ENCODE measurements at places on chromosomes 11 and 22.

DNA sequence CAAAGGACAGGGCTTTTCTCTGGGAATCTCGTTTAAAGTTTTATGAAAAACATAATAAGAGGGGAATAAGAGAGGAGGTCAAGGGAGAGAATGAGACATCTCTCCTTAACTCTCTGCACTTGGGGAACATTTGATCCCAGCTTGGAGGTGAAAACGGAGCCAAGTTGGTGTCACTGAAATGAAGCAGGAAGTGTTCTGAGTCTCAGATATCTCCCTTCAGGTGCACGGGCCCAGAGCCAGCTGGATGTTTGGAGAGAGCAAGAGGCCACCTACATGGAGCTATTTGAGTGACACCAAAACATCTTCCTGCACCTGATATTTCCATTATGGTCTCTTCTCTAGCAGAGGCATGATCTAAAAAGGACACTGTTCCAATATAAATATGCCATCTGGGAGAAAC is 85.7 kb downstream of the BLID start:
- DNase-seq, result no peak

DNA sequence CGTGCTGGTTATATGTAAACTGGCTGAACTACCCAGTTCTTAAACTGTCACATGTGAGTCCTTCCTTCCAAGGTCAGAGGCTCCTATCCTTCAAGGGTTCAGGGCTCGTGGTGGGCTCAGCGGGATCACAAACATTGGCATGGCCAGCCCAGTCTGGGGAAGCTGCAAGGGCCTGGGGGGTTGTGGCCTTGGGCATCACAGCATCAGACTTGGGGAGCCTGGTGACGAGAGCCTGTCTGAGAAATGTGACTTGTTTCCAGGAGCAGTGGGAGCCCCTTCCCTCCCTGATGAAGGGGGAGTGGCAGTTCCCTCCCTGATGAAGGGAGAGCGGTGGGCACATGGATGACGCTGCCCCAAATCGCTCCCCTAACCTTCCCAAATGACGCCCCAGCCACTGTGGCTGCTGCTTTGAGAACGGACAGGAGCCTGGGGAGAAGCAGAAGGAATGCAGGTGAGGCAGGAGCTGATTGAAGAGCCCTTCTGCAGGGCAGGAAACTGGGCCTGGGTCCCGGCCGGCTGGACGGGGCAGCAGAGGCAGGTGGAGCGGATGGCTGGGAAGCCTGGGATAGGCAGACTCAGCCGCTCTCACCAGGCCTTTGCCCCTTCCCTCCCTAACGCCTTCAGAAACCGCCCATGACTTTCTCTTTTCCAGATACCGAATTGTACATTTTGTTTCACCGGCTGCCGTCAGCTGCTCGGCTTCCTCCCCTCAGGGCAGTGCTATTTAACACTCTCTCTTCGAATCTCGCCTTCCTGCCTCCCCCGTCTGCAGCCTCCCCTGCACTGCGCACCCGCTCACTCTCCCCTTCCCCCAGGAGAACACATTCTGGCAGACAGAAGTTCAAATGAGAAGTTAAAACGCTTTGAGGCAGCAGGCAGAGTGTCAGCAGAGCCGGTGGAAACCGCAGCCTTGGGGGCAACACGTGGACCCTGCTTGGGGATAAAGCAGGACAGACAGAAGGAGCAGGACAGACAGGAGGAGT is 1486.7 kb downstream of the BRD1 start:
- no peak for DNase-seq

DNA sequence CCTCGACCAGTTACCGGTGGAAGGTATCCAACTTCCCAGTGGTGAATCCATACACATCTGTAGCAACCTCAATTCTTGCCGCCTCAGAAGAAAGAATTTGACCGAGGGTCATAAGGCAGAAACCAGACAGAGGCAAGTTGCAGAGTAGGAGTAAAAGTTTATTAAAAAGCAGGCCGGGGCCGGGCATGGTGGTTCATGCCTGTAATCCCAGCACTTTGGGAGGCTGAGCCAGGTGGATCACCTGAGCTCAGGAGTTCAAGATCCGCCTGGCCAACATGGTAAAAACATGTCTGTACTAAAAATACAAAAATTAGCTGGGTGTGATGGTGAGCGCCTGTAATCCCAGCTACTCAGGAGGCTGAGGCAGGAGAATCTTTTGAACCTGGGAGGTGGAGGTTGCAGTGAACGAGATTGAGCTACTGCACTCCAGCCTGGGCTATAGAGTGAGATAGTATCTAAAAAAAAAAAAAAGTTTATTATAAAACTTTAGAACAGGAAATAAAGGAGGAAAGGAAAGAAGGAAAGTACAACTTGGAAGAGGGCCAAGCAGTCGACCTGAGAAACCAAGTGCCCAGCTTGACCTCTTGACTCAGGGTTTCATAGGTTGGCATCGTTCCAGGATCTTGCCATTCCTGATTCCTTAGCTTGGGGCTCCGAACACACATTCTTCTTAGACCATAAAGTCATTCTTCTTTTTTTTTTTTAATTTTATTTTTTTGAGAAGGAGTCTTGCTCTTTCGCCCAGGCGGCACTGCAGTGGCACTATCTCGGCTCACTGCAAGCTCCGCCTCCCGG is 27.8 kb downstream of the RGL4 start:
- no peak for DNase-seq

GRCh38 chr22:22863001-22863400 is 24.6 kb upstream of the IGLL5 start:
- no peak for DNase-seq

DNA sequence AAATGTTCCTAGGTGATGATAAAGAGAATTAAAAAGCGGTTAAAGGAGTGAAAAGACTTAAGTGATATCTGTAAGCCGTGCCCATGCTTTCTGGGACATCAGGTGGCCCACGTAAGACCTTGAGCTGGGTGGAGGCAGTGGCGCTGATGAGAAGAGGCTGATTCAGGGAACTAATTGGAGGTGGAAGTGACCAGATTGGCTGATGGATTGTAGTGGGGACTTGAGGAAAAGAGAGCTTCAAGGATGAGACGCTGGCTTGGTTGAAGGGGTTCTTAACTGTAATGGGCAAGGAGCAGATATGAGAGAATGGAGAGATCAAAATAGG is 69.1 kb upstream of the EP300 start:
- DNase-seq, result no peak

DNA sequence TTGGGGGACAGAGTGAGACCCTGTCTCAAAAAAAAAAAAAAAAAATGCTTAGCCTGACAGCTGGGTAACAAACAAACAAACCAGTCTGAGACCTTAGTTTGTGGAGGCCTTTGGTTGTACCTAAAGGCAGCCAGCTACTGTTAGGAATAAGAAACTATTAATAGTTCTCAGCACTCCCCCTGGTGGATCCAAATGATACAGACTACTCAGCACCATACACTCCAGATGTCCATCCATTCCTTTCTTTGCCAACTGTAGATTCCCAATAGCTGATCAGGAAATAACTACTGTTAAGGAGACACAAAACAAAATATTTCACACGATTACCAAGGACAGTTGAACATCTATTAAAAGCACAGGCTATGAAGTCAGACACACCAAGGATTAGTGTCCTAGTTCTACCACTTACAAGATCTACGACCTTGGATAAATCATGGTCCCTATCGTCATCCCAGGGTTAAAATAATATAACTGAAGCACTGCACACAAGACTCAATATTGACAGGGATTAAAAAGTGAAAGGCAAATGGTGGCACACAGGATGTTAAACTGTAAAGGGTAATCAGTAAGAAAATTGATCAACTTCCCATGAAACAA is 17.2 kb downstream of the CLDN25 start:
- DNase-seq, result no peak

DNA sequence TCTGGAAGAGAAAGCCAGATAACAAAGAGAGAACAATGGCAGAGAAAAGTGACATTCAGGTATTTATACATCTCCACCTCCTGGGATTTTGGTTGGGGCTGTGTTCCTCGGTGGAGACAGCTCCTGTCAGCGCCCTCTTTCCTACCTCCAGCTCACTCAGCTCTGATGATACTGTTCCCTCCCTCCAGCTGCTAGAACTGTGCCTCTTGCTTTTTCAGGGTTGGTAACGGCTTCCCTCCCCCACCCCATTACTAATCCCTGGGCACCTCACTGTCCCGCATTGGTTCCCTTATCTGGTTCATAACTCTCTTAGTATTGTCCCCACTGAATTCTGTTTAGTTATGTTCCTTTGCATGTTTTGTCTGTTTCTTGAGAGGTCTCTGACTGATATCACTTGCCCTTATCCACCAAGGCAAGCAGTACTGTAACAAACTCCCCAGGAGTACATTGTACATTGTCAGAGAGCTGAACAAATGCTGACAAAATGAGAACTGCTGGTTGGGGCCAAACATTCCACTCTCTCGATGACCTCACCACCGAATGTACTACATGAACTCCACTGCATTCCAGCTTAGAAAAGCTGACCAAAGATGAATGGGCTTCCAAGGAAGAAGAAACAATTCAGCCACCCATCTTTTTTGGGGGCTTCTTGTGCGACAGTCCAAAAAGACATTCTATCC is 5.7 kb upstream of the FBXO3 start:
- DNase-seq, result no peak

GRCh38 chr11:99117603-99118002 is 96.9 kb downstream of the CNTN5 start:
- no peak for DNase-seq

- DNase-seq, result no peak
These were observed 8.2 kb downstream of the UBASH3B start for GRCh38 chr11:122663764-122664163.

GRCh38 chr22:38075105-38075825 is 8.7 kb downstream of the SLC16A8 start:
- DNase-seq, result no peak

- peak; percentile 14 for DNase-seq
These were observed 5.4 kb downstream of the PLA2G6 start for GRCh38 chr22:38176170-38176741.

GRCh38 chr11:128298271-128298670 is 289.1 kb downstream of the ETS1 start:
- no peak for DNase-seq

DNA sequence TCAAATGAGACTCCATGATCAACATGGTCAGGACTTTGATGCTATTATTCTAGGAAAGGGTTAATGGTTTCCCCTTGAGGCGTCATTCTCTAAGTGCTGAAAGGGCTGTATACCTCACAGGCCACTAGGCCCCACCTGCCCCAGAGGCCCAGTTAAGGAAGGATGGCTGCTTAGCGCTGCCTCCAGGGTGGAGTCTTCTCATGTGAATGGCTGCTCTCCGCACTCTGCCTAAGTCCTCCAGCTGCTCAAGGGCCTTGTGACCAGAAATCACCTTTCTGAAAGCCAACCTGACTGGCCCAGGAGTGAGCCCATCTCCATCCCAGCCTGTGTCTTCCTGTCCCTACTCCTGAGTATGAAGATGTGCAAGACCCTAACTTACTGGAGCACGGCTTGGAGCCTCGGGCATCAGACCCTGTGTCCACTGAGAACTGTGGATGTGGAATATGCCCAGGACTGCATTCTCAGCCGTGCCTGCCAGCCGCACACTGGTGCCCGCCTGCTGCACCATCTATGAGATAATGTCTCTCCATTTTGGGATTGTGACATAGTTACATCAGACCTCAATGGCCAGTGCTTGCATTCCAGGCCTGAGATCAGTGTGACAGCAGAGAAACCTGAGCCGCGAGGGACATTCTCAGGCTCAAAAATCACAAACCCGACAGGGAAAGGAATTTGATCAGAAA is 51.0 kb downstream of the SNX19 start:
- no peak for DNase-seq

- DNase-seq, result no peak
These were observed 17.2 kb downstream of the AP2A2 start for GRCh38 chr11:942823-943222.

GRCh38 chr11:78230161-78230877 is 41.6 kb downstream of the USP35 start:
- DNase-seq, result no peak

GRCh38 chr22:48908547-48908946 is 919.1 kb downstream of the BRD1 start:
- no peak for DNase-seq

- DNase-seq, result no peak
These were observed 173.3 kb downstream of the GRIA4 start for GRCh38 chr11:105783216-105783615.

DNA sequence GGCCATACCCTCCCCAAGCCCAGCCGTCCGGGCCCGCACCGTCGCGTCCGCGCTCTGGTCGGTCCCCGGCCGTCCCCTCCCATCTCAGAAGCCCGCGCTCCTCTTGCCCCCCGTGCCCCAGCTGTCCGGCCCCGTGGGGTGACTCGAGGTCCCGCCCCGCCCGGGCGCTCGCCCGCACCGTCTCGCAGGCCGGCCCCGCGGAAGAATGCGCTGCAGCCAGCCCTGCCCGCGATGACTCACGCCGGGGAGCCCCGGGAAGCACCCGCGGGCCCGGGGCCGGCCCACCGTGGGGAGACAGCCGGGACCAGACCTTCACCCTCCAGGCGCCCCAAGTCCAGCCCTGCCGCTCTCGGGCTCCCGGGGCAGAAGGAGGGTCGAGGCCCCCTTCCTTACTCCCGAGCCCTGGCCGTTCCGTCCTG is 320 bp upstream of the PHLDA2 start:
- DNase-seq, result no peak

DNA sequence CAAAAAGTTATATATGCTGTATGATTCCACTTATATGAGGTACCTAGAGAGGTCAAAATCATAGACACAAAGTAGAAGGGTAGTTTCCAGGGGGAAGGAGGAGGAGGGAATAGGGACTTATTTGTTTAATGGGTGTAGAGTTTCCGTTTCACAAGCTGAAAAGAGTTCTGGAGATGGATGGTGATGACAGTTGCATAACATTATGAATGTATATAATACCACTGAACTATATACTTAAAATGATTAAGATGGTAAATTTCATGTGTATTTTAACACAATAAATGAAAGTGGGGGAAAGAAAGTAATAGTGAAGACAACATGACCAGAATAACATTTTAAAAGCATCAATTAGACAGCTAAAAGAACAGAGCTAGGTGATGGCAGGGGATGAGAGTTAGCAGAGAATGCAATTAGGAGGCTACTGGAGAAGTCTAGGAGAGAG is 51.2 kb downstream of the MRTFA start:
- no peak for DNase-seq

DNA sequence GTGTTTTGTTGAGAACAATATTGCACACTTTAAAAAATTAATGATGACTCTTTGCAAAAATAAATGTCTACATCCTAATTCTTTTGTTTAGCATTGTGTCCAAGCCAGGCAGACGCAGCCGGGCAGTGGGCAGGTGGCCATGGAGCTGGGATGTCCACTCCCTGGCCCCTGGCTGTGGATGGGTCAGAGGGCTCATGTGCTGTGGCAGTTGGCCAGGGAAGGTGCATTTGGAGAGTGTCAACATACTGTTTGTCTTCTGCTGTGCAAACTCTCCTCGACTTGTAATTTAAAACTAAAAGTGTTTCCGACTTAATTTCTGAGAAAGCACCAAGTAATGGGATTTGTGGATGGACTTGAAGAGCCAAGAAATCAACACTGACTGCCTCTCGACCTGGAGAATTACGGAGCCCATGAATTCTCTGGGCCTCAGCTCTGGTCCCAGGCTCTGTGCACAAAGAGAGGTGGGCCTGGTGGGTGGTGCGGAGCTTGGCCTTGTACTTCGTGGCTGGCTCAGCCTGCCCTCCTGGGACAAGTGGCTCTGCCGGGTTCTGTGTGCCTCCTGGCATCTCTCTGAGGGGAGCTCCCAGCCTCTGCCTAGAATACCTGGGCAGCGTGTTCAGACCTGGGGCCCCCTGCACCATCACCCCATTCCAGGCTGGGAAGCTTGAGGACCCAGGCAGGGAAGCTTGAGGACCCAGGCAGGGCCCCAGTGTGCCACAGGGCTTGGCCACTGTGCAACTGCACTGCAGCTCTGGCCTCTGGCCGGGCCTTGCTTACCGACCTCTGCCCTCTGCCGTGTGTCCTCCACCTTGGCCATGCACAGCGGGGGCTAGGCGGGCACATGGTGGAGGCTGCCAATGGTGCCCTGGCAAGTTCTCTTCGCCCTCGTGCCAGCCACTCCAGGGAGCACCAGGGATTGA is 46.4 kb downstream of the RTN4R start:
- no peak for DNase-seq

- no peak for DNase-seq
These were observed 1.4 kb upstream of the PHOX2A start for GRCh38 chr11:72245263-72245816.
